ENCODE measurements at places on chromosomes 5 and 9.

DNA sequence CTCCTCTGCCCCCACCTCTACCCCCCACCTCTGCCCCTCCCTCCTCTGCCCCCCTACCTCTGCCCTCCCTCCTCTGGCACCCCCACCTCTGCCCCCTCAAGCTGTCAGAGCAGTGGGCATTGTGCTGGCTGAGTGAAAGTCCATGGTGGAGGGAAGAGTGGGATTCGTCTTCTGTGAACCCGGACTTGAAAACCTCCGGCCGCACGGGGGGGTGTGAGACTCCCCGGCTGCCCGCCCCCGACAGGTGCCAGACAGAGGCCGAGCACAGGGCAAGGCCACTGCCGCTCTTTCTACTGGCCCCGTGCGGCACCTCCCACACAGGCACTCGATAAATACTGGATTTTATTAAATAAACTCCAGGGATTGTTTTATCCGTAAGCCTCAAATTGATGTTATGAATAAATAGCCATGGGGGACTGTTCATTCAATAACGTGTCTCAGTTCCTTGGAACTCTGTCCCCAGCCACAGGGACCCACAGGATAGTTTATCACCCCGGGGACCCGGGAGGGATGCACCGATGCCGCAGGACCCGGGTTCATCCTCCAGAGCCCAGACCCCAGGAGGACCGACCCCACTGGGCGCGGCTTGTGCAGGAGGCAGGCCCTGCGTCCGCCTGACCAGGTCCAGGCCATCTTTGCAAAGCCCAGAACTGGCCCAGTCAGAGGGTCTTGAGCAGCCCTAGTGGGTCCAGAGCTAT is 2.6 kb upstream of the QRFP start:
- no peak for DNase-seq

- DNase-seq: peak; percentile 75
Observed at GRCh38 chr9:132994410-132995120, 16.1 kb downstream of the GFI1B start.

DNA sequence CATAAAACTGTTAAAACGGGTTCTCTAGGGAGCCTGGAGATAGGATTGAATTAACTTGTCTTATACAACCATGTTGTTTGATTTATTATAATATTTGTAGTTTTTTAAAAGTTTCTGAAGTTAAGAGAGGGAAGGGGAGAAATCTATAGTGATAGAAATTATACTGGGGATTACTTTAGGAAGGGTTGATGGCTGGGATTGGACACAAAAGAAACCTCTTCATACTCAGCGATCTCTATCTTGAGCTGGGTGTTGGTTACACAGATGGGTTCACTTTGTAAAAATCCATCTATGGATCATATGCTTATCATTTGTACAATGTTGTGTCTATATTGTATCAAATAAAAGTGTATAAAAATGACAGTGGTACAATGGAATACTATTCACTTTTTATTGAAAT is 30.0 kb downstream of the TNPO1 start:
- no peak for DNase-seq

GRCh38 chr9:72363236-72363635 is 1.8 kb downstream of the ZFAND5 start:
- DNase-seq: no peak
